ENCODE measurements at places on chromosomes 5 and 9. TPM values are rescaled to one million over a fixed set of nuclear protein-coding genes. Genes with fewer than 3 reads are reported as not detected.

The LHX3 gene
- not detected for total RNA-seq

The NUP188 gene
- 110 TPM for total RNA-seq

The PPP2CA gene
- 153 TPM for total RNA-seq

The SHOC1 gene
- not detected for total RNA-seq

The COL5A1 gene
- 0.34 TPM for total RNA-seq

The TAL2 gene
- total RNA-seq = not detected

DNA sequence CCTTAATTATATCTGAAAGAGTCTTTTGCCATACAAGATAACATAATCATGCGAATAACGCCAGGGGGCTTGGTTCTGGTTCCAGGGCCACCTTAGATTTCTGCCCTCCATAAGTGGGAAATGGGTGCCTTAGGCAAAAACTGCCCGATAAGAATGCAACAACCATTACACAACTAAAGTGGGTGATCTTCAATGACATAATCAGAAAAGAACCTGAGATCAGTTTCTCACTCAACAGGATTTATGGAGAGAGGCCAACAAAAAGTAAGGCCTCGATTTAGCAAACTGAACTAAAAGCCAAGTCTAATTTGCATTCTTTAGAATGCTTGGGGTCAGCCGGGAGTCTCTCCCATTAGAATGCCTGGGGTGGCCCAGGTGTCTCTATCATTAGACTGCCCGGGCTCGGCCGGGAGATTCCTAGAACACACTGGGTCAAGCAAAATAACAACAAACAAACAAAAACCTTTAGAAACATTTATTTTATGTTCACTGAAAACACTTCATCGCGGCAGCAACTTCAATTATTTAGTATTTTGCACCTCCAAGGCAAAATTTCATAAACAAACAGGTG is 194.8 kb downstream of the AUH start:
- DNase-seq = no peak

- no peak for DNase-seq
Observed at GRCh38 chr5:104800440-104801048, 1238.0 kb upstream of the NUDT12 start.

DNA sequence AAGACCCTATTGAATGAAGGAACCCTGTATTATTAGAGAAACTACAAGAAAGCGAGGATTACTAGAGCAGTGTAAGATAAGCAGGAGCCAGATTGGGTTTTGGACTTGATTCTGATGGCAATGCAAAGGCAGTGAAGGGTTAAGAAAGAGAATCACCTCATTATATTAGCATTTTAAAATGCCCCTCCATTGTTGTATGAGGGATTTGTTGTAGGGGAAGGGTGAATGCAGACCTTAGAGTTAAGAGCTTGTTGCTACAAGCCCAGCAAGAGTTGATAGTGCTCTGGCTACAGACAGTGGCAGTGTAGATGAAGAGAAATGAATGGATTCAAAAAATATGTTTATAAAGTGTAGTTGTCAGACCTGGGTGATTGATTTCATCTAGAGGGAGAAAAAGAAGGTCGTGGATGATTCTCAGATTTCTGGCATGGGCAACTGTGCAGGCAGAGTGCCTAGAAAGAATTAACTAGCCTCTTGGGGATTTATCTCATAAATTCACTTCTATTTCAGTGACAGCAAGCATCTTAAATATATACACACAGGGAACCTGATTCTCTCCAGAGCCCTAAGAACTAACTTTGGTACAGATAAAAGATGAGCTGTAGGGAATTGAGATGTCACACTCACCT is 344.8 kb downstream of the ARRDC3 start:
- DNase-seq = no peak

- DNase-seq = no peak
Observed at GRCh38 chr9:16252616-16253015, 617.9 kb downstream of the BNC2 start.

GRCh38 chr9:92612816-92613215 is 57.1 kb downstream of the IPPK start:
- DNase-seq = no peak

DNA sequence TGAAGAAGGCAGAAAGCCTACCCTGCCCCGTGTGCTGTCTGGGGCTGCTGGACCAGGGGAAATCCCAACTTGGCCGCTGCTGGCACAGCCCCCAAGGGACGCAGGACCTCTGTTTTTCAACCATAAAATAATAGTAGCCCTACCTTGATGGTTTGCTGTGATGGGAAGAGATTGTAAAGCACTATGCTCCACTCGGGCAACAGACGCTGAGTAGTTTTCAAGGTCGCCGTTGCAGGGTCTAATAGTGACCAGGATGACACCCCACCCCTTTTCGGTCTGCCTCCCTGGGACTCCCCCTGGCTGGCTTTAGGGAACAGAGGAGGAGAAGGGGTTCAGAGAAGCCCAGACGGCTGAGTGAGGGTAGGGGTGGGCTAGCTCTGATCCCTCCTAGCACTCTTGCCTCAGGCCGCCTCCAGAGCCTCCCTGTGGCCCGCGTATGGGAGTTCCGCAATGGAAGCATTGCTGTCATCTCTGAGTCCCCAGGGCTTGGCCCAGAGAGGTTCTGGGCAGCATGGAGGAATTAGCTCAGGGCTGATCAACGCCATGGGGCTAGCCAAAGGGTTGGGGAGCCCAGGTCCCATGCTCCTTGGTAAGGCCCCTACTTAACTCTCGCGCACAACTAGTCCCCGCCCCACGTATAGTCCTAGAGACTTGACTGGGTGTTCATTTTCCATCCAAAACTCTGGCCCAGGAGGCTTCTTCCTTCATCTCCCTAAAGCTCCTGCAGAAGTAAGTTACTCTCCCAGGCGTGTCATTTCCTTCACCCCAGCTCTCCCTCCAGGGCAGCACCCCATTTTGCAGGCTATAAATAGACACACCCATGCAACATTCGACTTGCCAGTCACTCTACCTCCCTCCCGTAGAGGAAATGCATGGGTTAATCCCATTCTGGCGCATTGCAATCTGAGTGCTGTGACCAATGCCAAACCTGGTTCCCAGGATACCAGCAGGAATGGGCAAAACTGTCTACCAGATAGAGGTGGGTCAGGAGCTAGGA is 1.1 kb upstream of the IRF1 start:
- peak; percentile 50 for DNase-seq

DNA sequence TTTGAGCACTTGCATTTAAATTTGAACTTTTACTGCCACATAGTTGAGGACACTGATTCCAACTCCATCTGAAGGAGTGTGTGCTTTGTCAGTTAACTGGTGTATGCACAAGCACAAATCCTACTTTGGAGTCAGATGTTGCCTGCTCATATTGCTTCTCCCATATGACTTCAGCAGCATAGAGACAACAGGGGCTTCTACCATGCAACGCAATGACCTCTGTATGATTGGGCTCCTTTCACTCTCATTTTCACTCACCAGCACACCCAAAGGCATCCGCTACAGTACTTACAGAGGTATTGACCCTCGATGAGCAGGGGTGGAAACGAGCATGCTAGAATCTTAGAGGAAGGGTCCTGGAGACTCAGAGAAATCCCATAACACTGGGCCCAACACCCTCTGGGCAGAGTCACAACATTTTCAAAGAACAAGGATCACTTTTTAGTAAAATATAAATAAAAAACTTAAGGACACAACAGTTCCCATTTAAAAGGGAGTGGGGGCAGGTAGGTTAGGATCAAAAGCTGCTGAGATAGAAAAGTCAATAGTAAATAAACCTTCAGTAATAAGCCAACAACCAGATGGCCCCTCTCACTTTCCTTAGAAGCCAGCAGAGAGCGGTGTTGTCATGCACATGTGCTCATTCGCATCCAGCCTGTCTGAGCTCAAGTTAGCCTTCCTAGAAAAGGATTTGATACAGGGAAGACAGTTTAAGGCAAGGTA is 203.8 kb downstream of the SNCAIP start:
- DNase-seq = no peak

DNA sequence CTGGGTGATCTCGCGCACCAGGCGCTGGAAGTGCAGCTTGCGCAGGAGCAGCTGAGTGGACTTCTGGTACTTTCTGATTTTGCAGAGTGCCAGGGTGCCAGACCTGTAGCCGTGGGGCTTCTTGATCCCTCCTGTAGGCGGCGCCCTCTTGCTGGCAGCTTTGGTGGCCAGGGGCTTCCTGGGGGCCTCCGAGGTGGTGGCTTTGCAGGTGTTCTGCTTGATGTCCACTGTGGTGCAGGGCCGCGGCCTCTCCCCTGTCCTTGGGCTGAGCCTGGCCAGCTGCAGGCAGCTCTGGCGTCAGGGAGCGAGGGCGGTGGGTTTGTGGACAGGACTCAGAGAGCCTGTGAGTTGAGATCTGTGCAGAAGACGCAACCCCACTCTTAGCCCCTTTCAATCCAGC is 36.1 kb downstream of the TAF11L14 start:
- DNase-seq = no peak

GRCh38 chr5:87069974-87070608 is 197.6 kb upstream of the RASA1 start:
- DNase-seq = peak; percentile 41

- no peak for DNase-seq
Observed at GRCh38 chr5:148836272-148837250, 10.2 kb downstream of the ADRB2 start.

DNA sequence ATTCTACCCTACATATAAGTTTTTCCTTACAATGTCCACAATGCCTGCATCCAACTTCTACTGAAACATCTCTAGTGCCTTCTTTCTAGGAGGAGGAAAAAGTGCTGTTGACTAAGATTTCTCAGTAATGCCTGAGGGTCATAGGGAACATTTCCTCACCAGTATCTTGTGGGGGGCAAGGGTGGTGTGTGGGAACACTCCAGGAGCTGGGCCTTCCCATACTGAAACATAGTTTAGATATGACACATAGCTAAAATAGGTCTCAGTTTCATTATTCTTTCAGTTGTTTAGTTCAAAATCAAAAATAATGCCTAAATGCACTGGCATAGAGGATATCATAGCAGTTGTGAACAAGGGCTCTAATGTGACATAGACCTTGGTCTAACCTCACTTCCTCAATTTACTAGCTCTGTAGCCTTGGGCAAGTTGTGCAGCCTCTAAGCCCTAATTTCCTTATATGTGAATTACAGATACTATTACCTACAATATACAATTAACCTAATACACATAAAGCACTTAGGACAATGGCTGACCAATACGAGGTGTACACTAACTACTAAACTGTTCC is 66.1 kb downstream of the HAPLN1 start:
- DNase-seq = no peak

DNA sequence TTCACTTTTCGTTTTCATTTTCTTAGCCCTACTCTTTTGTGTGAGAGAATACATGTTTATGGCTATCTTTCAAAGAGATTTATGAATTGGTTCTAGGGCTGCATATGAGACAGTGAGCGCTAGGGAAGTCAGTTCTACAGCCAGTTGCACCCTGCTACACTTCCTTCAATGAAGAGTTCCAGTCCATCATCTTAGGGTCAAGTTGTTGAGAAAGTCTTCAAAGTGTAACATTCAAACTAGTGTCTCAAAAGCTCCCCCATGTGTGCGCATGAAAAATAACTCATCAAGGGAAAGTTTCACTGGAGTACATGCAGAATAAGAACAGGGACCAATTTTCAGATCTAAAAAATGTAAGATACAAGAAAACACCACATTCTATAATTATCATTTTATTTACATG is 317.2 kb downstream of the DEPDC1B start:
- DNase-seq = no peak

GRCh38 chr5:122413722-122414121 is 101.7 kb downstream of the SNCAIP start:
- no peak for DNase-seq

- no peak for DNase-seq
Observed at GRCh38 chr5:119417891-119418605, 34.2 kb upstream of the HSD17B4 start.

DNA sequence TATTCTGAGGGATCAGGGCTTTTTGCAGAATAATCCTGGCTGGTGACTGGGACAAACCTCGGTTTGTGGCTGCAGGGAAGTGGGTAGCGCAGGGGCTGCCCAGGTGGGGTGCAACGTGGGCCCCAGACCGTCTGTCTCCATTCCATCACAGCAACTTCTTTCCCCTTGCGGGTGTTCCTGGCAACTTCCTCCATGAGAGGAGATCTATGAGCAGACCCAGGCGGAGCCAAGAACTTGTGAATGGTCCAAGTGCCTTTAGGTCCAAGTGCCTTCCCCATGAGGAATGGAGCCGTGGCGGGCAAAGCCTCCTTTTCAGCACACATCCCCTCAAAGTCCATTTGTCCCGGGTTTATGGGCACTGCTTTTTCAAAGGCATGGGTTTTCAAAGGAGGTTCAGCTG is 136.5 kb downstream of the PHF2 start:
- no peak for DNase-seq

GRCh38 chr9:70816316-70816715 is 305.1 kb downstream of the TRPM3 start:
- DNase-seq = no peak

DNA sequence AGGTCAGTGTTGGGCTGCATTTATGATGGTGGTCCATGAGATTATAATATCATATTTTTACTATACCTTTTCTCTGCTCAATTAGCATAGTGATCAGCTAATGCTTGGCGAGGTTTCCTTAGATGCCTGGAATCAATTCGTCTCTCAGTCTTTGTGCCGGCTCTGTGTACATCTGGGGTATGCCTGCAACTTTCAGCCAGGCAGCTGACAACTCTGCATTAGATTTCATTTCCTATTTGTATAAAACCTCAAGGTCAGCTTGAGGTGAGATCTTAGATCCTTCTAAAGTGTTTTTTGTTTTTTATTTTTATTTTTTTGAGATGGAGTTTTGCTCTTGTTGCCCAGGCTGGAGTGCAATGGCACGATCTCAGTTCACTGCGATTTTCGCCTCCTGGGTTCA is 86.8 kb downstream of the MELK start:
- DNase-seq = no peak

DNA sequence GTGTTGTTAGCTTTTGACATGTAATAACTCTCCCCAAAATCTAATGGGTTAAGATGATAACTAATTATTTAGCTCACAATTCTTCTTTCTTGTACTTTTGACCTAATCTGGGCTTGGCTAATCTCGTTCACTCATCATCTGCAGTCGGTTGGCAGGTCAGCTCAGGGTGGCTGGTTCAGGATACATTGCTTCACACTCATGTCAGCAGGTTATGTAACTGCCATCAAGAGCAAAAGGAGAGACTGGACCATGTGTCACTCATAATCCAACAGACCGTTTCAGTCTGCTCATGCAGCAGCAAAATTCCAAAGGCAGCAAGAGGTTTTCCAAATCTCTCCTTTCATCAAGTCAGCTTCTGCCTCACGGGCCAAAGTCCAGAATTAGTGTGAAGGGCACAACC is 998.4 kb upstream of the CTNND2 start:
- DNase-seq = no peak

DNA sequence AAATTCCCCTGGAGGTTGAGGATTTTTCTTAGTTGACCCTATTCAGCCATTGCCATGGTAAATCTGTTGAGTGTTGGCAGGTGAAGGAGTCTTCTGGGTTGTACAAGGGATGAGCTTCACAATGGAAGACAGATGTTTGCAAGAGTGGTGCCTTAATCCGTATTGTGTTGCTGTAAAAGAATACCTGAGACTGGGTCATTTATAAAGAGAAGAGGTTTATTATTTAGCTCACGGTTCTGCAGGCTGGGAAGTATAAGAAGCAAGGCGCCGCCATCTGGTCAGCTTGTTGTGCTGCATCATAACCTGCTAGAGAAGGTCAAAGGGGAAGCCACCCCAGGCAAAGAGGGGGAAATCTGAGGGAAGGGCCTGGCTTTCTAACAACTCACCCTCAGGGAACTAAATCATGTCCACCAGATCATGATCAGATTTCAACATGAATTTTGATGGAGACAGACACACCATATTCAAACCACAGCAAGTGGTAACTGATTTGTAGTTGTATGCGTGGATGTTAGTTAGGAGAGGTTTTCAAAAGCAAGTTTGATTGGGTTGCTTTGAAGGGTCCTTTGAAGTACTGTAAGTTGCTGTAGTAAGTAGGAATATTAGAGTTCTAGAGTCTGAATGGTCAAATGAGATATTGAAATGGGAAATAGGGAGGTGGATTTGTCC is 2.5 kb downstream of the TNPO1 start:
- DNase-seq = peak; percentile 76
